ENCODE measurements at places on chromosomes 2 and 18.
A peak's percentile ranks its signal among the peaks of the same experiment; 100 is the strongest.

DNA sequence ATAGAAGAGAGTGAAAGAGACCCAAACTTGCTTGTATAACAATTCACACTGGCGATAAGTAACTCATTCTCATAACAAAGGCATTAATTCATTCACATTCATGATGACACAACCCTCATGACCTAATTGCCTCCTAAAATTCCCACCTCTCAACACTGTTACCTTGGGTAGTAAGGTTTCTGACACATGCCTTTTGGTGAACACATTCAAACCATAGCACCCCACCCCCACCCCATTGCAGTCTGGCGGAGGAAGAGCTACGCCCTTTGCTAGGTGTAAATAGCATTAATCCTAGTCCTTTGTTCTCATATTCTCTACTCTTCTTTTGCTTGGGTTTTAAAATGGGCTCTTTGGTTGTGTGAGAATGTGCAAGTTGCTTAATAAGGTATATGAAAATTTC is 361.5 kb downstream of the DSEL start:
- H3K4me3 ChIP-seq = no peak overlapping the region
- H3K27me3 ChIP-seq = no peaks in the 10 kb centered on the region
- H3K4me1 ChIP-seq = peaks cover 4% of the 10 kb centered on the region
- H3K36me3 ChIP-seq = no peaks in the 10 kb centered on the region
- no peak overlapping the region for H3K27ac ChIP-seq

DNA sequence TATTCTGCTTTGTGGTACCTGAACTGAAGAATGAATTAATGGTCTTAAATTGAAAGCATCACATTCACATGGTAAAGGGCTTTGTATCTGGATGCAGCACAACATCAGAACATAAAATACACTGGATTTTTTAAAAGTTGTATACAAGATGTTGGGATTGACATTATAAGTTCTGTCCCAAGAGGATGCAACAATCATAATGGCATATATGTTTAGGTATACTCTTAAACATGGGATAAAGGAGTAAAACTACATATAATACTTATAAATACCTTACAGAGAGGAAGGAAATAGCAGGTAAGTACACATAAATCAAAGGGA is 171.9 kb downstream of the THADA start:
- no peaks in the 10 kb centered on the region for H3K36me3 ChIP-seq
- H3K27me3 ChIP-seq = no peaks in the 10 kb centered on the region
- H3K27ac ChIP-seq = no peak overlapping the region
- no peak overlapping the region for H3K4me3 ChIP-seq
- H3K4me1 ChIP-seq = no peaks in the 10 kb centered on the region

- H3K27ac ChIP-seq = no peak overlapping the region
- peaks cover 8% of the 10 kb centered on the region for H3K4me1 ChIP-seq
- no peaks in the 10 kb centered on the region for H3K36me3 ChIP-seq
- DNase-seq = no peak
- no peaks in the 10 kb centered on the region for H3K27me3 ChIP-seq
Observed at GRCh38 chr2:30145826-30146336, 926 bp upstream of the YPEL5 start.

GRCh38 chr2:40668425-40668824 is 216.5 kb upstream of the SLC8A1 start:
- no peaks in the 10 kb centered on the region for H3K36me3 ChIP-seq
- no peak overlapping the region for H3K27ac ChIP-seq
- DNase-seq = no peak
- H3K27me3 ChIP-seq = no peaks in the 10 kb centered on the region
- no peaks in the 10 kb centered on the region for H3K4me1 ChIP-seq

- H3K27me3 ChIP-seq = peaks cover 52% of the 10 kb centered on the region
- DNase-seq = no peak
- no peak overlapping the region for H3K4me3 ChIP-seq
- no peaks in the 10 kb centered on the region for H3K4me1 ChIP-seq
Observed at GRCh38 chr18:59265974-59266369, 7.3 kb downstream of the RAX start.

DNA sequence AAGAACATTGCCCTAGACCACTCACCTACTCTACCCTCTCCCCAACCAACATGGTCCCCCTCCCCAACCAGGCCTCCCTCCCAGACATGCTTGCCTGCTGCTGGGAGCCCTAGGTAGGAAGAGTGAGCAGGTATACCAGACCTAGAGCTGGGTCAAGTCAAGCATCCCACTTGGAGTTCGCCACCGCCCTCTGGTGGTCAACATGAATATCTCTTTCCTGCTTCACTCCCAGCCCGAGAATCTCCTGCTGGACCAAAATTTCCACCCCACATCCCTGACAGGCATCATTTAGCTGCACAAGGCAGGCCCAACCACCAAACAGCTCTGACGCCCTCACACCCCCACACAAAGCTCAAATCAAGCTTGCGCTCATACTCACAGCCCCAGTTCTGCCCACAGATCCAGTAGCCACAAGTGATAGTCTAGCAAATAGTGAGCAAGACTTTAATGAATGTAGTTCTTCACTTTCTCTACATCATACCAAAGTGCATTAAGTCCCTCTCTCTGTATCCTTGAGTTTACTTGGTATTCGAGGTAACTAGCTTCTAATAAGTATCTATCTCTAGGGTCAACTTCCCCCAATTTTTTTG is 116.0 kb downstream of the TNS1 start:
- peak overlapping the region; percentile 15 for H3K4me3 ChIP-seq
- no peaks in the 10 kb centered on the region for H3K36me3 ChIP-seq

DNA sequence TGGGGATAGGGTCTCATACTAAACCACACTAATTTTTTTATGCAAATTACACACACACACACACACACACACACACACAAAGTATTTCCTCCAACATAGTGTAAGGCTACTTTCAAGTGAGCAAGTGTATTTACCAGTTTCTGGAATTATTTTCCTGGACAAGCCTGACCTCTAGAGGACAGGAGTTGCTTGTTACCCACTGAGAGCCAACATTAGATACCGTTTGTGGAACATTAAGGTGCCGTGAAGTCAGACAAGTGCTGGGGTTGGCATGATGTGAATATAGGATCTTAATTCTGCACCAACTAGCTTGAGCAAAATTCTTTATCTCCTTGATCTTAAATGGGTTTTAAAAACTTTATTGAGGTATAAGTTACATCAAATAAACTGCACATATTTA is 39.3 kb upstream of the SERPINB2 start:
- no peak overlapping the region for H3K27ac ChIP-seq
- peak; percentile 43 for DNase-seq

- H3K4me1 ChIP-seq = peaks cover 2% of the 10 kb centered on the region
- peak overlapping the region; percentile 86 for H3K27ac ChIP-seq
- peak overlapping the region; percentile 94 for H3K4me3 ChIP-seq
- H3K36me3 ChIP-seq = peaks cover 5% of the 10 kb centered on the region
- no peaks in the 10 kb centered on the region for H3K27me3 ChIP-seq
Observed at GRCh38 chr2:213152065-213152794, 818 bp upstream of the IKZF2 start.

DNA sequence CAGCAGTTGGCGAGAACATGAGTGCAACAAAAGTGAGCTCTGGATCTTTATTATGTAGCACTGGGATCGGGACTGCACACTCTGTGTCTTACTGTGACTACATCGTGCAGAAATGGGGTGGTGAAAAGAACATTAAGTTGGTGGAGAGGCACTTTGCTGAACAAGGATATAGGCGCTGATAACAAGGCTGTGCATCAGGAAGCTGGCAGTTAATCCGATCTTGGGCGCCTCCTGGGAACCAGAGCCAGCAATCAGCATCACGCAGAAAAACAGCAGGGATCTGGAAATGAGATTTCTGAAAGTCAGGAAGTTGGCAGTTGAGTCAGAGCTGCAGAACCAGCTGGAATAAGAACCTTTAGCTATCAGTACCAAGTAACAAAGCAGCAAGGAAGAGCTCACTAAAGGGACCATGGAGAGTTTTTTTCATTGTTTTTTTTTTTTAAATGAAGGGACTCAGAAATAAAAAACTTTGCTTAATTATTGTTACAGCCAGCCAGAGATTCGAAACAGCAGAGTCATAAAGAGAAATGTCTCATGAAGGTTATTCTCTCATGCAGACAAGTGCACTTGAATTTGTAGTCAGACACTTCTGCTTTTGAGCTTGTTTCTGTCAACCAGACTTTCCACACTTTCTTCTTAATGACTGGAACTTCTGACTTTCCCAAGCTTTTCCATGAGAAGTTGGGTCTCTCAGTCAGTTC is 22.8 kb upstream of the MYO3B start:
- no peak overlapping the region for H3K27ac ChIP-seq
- DNase-seq = no peak
- H3K36me3 ChIP-seq = no peaks in the 10 kb centered on the region
- no peaks in the 10 kb centered on the region for H3K4me1 ChIP-seq
- peaks cover 6% of the 10 kb centered on the region for H3K27me3 ChIP-seq
- H3K4me3 ChIP-seq = no peak overlapping the region

DNA sequence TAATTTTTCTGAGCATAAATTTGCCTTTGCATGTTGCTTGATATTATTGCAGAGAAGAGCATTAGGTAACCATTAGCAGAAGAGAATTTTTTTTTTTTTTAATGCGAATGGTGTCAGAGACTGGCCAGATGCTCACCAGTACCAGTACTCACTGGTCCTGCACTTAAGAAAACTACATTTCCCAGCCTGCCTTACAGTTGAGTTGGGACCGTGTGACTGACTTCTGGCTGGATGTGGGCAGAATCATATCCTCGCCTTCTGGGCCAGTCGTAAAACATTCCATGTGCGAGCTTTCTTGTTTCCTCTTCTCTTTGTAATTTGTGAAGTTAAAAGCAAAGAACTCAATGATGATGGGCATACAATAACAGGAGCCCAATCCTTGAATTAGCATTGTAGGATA is 132.4 kb downstream of the LRRC30 start:
- no peak for DNase-seq
- H3K27me3 ChIP-seq = no peaks in the 10 kb centered on the region
- H3K4me1 ChIP-seq = no peaks in the 10 kb centered on the region
- no peak overlapping the region for H3K27ac ChIP-seq

DNA sequence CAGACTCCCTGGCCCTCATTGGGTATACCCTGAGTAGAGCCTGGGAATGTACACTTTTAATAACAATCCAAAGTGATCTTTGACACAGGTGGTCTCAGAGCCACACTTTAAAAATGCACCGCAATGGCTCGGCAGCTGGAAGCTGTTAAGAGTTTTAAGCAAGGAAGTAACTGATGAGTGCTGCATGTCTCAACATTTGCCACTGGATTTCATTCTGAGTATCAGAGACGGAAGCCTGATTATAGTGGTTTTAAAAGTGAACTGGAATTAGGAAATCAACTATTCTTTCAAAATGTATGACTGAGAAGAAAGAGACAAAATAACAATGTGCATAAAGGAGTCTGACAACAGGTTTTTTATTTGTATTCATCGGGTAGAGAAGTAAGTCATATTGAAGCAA is 7.5 kb downstream of the MBOAT2 start:
- H3K36me3 ChIP-seq = no peaks in the 10 kb centered on the region
- peaks cover 6% of the 10 kb centered on the region for H3K4me1 ChIP-seq
- H3K4me3 ChIP-seq = no peak overlapping the region
- DNase-seq = no peak

GRCh38 chr18:64974391-64975125 is 776.3 kb upstream of the CDH7 start:
- H3K36me3 ChIP-seq = no peaks in the 10 kb centered on the region
- H3K27me3 ChIP-seq = no peaks in the 10 kb centered on the region
- H3K27ac ChIP-seq = no peak overlapping the region
- H3K4me1 ChIP-seq = no peaks in the 10 kb centered on the region
- no peak overlapping the region for H3K4me3 ChIP-seq

- no peak overlapping the region for H3K4me3 ChIP-seq
- peaks cover 97% of the 10 kb centered on the region for H3K36me3 ChIP-seq
- H3K27me3 ChIP-seq = no peaks in the 10 kb centered on the region
- H3K27ac ChIP-seq = no peak overlapping the region
- H3K4me1 ChIP-seq = no peaks in the 10 kb centered on the region
Observed at GRCh38 chr18:27996801-27997272, 180.1 kb downstream of the CDH2 start.

DNA sequence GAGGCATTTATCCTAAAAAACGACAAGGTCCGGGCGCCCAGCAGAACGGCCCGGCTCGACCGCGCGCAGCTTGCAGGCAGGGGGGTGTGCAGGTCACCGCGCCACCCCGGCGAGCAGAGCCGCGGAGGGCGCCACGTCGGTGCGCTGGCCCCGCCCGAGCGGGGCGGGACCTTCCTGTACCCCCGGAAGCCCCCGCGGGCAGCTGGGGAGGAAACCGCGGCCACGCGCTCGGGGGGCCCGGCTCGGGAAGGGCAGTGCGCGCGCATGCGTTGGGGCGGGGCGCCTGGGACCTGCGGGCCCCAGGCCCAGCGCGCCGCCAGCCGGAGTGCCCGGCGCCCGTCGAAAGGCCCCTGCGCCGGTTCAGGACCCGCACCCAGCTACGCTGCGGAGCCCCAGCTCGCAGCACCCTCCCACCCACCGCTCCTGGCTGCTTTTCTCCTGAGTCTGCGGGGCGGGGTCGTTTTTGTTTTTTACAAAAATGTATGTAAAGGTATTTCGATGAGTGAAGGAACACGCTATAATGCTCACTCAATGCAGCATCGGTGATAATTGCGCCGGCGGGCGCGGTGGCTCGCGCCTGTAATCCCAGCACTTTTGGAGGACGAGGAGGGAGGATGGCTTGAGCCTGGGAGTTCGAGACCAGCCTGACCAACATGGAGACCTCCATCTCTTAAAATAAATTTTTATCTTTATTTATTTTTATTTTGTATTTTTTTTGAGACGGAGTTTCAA is 47.7 kb upstream of the POMC start:
- no peak overlapping the region for H3K27ac ChIP-seq
- H3K4me1 ChIP-seq = no peaks in the 10 kb centered on the region
- no peaks in the 10 kb centered on the region for H3K36me3 ChIP-seq
- DNase-seq = peak; percentile 56
- peak overlapping the region; percentile 70 for H3K4me3 ChIP-seq

- DNase-seq = no peak
- no peaks in the 10 kb centered on the region for H3K36me3 ChIP-seq
- no peaks in the 10 kb centered on the region for H3K27me3 ChIP-seq
- H3K27ac ChIP-seq = no peak overlapping the region
- no peaks in the 10 kb centered on the region for H3K4me1 ChIP-seq
Observed at GRCh38 chr2:172373766-172374165, 53.6 kb upstream of the ITGA6 start.

DNA sequence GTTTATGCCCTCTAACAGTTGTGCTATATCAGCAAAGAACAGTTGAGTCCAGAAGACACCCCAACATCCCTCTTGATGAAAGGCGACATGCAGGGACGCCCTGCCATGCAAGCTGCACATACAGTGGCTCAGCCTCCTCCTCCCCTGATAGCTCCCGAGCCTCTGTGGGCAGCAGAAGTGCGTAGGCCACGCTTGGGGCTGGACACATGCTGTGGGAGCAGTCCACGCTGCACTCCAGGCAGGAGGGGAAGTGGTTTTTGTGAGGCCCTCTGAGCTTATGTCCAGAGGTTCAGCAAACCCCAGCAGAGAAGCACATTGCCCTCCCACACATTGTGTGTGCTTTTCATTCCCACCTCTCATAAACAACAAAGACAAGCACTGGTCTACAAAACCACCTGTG is 162.1 kb downstream of the SEPTIN10 start:
- H3K27ac ChIP-seq = no peak overlapping the region
- no peaks in the 10 kb centered on the region for H3K27me3 ChIP-seq
- H3K36me3 ChIP-seq = no peaks in the 10 kb centered on the region
- DNase-seq = no peak
- no peak overlapping the region for H3K4me3 ChIP-seq

All from neuronal stem cell (in vitro differentiated cells).